ENCODE measurements at places on chromosomes 5 and 9. TPM values are rescaled to one million over a fixed set of nuclear protein-coding genes. Genes with fewer than 3 reads are reported as not detected.

The GRAMD2B gene
- 116 TPM for total RNA-seq

- DNase-seq = peak; percentile 97
Observed at GRCh38 chr5:78586251-78586650, 62.3 kb downstream of the LHFPL2 start.

DNA sequence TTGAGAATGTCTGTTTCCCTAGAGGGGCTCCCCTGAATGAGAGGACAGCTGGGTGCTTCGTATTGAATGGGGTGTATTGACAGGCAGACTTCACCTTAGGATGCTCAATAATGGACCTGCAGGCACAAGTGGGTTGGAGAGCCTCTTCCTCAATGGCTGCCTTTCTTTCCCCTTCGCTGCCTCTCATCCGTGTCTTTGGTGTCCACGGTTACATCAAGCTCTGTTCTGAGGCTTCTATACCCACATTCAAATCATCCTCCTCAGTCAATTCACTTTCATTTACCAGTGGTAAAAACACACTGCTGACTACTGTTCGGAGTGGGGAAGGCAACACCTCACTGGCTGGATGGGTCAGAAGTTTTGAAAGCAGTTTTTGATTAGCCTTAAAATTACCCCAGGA is 20.6 kb downstream of the LIX1 start:
- no peak for DNase-seq

DNA sequence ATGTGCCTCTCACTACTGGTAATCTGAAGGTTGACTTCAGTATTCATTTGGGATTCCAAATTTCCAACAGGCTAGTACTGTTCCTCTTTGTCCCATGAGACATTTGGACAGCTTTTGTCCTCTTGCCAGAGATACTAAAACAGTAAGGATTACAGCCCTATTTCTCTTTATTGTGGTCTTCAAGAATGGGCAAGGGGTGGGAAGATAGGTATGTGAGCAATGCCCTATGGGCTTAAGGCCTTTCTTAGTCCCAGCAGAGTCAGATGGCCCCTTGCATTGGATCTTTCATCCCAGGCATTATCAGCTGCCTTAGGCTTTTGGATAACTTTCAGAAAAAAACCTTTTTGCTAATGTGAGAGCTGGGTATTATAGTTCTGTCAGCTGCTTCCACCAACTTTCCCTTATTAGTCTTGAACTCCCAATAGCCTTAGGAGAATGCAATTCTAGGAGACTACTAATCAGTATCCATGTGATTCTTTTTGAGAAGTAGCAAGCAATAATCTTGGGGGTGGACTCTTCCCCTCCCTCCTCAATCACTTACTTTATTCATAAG is 361.1 kb upstream of the NUDT12 start:
- DNase-seq = no peak

The ADRA1B gene
- total RNA-seq = 0.17 TPM

The CCNJL gene
- not detected for total RNA-seq

GRCh38 chr5:176821441-176821840 is 11.1 kb downstream of the UNC5A start:
- no peak for DNase-seq

DNA sequence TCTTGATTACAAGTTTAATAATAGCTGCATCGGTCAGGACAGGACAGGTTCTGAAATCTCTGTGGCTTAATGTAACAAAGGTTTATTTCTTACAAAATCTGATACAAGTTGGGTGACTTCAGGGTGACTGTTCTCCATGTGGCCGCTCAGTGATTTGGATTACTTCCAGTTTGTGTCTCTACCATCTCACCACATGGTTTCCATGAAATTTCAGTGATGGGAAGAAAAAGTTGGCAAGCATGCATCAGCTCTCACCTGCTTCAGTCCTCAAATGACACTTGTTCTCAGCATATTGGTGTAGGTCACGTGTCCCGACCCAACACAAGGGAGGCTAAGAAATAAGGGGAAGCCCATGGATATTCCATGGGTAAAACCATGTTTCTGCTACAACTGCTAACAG is 7.8 kb upstream of the TMEM268 start:
- no peak for DNase-seq

The FOXD4L4 gene
- total RNA-seq = 0.21 TPM

GRCh38 chr9:93116072-93116961 is 17.7 kb downstream of the NINJ1 start:
- peak; percentile 65 for DNase-seq

The ADGRV1 gene
- total RNA-seq = not detected

DNA sequence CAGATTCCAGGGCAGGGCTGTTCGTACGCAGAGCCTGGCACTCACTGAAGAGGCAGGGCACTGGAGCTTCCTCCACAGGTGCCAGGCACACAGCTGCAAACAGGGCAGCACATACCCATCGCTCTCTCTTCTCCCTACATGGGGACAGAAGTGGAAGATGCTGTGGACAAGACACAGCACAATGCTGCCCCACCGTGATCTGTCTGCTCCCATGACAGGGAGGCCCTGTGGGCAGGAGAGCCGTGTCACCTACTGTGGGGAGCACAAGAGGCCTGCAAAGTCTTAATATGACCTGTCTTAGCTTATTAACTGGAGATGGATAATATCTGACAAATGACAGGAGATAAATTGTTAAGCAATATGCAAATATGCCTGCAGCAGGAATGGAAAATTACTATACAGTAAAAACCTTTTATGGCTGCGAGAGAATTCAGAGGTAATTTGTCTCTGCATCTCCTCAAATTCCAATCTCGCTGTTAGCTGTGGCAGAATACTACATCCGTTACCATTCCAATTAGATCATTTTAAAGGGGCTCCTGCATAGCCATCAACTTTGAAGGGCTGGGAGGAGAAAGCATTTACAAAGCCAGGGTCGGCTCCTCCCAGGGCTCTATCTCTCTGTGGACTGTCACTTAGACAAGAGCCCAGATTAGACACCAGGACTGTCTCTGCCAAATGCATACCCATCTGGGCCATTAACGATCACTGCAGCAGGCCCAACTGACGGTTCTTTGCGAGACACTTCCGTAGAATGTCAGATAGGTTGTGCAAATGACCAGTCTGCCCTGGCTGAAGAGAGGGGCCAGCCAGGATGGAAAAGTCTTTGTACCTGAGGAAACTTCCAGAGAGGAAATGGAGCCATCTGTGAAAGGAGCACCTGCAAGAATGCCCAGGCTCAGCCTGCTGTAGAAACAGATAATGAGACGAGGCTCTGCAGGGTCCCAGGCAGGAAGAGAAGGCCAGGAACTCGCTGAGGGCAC is 90.7 kb upstream of the FSTL4 start:
- DNase-seq = no peak

GRCh38 chr9:105413525-105413924 is 34.3 kb upstream of the FSD1L start:
- peak; percentile 19 for DNase-seq

GRCh38 chr5:122882831-122883230 is 37.4 kb downstream of the SNX24 start:
- peak; percentile 16 for DNase-seq

DNA sequence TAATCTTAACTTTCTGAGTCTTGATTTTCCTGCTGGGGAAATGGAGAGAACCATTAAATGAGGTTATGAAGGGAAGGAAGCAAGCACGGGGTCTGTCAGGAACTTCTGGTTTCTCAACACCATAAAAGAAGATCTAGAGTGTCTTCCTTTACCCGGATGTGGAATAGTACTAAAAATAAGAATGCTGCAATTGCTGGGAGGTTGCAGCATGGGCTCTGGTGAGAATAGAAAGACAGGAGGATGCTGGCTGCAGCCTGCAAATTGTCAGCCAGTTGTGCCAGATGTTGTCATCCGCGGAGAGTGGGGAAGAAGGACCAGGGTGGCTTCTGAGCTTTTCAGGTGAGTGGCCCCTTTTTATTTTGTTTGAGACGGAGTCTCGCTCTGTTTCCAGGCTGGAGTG is 69.3 kb upstream of the STC2 start:
- DNase-seq = no peak

DNA sequence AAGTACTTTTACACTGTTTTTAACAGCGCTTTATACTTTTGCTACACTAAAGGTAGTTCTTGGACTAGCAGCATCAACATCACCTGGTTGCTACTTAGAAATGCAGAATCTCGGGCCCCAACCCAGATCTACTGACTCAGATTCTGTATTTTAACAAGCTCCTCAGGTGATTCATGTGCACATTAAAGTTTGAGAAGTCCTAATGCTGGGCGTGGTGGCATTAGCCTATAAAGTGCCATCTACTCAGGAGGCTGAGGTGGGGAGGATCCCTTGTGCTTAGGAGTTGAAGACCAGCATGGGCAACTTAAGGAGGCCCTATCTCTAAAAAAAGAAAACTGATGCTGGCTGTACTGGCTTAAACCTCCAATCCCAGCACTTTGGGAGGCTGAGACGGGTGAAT is 26.7 kb downstream of the TMEM252 start:
- no peak for DNase-seq

The PCDHGA10 gene
- total RNA-seq = 0.61 TPM

GRCh38 chr5:150593996-150594395 is 46.5 kb upstream of the SYNPO start:
- DNase-seq = no peak

GRCh38 chr5:174198541-174198940 is 153.0 kb downstream of the NSG2 start:
- DNase-seq = no peak

- no peak for DNase-seq
Observed at GRCh38 chr5:17177501-17178372, 39.7 kb upstream of the BASP1 start.

DNA sequence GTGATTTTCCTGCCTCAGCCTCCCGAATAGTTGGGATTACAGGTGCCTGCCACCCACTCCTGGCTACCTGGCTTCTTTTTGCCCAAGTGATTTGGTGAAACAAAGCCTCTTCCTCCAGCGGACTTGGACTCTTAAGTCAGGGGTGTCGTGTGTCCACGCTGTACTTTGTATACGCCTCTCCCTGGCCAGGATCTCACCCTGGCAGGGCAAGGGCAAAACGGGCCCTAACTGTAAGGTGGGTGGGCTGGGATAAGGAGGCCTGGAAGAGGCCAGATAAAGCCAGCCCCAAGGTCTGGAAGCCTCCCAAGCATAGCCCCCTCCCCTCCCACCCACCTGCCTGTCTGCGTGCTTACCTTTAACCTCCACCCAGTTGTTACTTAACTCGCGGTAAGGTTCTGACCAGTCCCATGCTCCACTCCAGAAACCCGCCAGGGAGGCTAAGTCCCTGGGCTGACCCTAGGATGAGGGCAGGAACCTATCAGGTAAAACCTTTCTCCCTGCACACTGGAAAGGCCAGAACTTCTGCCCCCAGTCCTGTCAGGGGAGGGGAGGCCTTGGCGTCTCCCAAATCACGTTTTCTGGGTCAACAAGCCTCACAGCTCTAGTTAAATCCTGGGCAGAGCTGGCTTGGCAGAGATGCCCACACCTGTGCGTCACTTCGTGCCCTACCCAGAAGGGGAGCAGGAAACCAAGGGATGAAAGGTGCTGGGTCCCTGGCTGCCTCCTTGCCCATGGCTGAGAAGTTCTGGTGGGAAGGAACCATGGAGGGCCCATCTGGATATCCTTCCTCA is 8.4 kb downstream of the CDK9 start:
- DNase-seq = no peak

The FBP2 gene
- not detected for total RNA-seq

- no peak for DNase-seq
Observed at GRCh38 chr5:170783498-170784247, at the start of gene GABRP. TSS of gene GABRP (plus strand) at chr5:170783725. CDS start at chr5:170788616, 4,891 bp downstream.

The SLC1A3 gene
- 0.34 TPM for total RNA-seq

- no peak for DNase-seq
Observed at GRCh38 chr9:125296843-125297372, 35.3 kb downstream of the GAPVD1 start.

DNA sequence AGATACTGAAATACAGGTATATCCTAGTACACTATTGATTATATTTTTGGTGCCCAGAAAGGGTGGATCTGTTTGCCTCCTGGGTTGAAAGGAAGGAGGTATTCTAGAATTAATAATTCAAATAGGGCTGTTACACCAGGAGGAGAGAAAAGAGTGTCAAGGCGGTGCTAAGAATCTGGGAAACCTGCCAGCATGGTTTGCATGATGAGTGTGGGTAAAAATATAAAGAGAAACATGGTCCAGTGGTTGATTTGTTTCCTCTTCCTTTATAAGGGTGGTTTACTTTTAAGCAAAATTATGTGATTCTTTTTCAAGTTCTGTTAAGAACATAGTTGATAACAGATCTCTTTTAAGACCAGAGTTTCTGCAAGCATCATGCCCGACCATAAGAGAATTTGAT is 69.4 kb upstream of the NFIB start:
- no peak for DNase-seq

DNA sequence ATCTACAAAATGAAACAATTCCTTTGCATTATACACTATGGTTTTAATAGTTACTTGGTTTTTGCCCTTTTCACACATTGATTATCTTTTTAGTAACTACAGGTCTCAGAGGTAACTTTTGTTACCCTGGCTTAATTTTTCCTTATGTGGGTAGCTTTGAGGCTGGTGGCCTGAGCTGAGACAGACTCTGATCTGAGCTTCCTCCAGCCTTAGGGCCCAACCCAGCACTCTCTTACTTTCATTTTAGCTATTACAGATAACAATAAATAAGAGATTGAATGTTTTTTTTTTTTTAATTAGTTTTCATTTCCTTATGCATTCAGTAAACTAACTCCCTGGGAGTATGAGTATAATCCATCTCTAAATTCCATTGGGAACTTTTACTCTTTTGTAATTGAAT is 15.1 kb upstream of the OXCT1 start:
- DNase-seq = no peak

- peak; percentile 79 for DNase-seq
Observed at GRCh38 chr9:114501796-114502682, 3.2 kb downstream of the WHRN start.

DNA sequence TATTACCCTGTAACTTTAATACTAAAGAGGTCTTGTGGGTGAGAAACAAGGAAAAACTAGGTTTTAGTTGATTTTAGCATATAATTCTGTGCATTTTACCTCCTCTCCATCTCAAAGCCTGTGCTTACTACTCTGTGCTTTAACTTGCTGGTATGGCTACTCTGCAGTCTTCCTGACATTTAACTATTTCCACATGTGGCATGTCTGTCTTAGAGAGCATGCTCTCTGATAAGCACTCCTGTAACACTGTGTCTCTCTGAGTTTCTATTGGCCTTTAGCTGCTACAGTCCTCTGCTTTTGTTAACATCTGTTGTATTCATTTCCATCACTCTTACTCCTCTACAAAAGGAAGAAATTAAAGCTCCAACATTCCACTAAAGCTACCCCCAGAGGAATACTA is 418.3 kb downstream of the RAB3C start:
- no peak for DNase-seq

DNA sequence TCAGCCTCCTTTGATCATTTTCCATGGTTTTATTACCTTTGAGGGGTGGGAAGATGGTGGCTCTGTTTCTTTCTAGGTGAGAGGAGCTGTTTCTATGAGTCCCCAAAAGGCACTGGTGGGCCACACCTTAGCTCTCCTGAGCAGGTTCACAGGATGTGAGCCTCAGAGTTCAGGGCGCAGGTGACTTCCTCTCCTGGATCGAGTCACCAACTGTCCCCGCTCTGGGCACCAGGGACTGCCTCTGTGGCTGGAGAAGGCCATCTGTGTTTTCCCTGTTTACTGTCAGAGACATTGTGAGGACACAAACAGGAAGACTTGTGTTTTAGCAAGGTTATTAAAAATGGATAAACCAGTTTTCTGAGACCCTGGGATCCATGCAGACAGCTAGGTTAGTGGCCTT is 68.5 kb downstream of the IL31RA start:
- DNase-seq = no peak

The PCDHGA7 gene
- 2.4 TPM for total RNA-seq

- no peak for DNase-seq
Observed at GRCh38 chr9:109535365-109535764, 37.3 kb upstream of the PTPN3 start.

The SPINK13 gene
- total RNA-seq = not detected

Data from HFFc6 (cell line).